ENCODE measurements at places on chromosomes 7 and 10.

- DNase-seq, result no peak
These were observed 33.3 kb upstream of the EBLN1 start for GRCh38 chr10:22250897-22251660.

- DNase-seq, result no peak
These were observed 2.3 kb downstream of the MACROH2A2 start for GRCh38 chr10:70054902-70055301.

GRCh38 chr7:48511080-48511479 is 339.8 kb downstream of the ABCA13 start:
- no peak for DNase-seq

- DNase-seq, result no peak
These were observed 1.4 kb downstream of the SND1 start for GRCh38 chr7:127653396-127653795.

GRCh38 chr10:91006752-91007346 is 86.0 kb upstream of the ANKRD1 start:
- no peak for DNase-seq

DNA sequence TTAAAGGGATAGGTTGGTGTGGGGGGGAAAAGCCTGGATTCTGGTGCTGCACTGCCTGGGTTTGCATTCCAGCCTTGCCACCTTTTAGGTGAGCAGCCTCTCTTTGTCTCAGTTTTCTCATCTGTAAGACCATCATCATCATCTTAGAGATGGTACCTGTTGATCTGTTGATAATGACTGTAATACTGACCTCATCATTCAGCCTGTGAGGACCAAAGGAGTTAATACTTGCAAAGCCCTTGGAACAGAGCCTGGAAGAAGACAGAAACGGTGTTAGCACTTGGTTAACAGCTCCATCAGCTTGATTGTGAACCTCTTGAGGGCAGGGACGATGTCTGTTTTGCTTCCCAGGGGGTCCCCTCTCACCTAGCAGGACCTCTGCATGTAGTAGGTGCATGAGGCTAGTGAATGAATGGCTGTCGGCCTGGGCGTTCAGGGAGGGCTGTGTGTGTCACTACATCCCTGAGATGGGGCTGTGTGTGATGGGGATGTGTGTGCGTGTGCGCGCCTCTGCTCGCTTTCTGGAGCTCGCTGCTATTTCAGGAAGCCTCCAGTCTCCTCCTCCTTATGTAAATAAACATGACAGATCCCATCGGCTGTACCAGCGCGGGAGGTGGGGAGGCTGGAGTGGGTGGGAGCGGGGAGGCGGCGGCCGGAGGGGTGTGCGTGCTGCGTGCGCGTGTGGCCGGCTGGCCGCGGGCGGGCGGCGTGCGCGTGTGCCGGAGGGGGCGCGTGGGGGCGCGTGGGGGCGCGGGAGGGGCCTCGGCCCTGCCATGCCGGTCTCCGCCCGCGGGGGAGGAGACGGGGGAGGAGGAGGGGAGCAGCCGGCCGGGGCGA is 61.2 kb downstream of the NEURL1 start:
- DNase-seq, result no peak

GRCh38 chr10:104306897-104307296 is 31.4 kb downstream of the ITPRIP start:
- no peak for DNase-seq

GRCh38 chr7:94803821-94804220 is 103.6 kb upstream of the PPP1R9A start:
- no peak for DNase-seq
